ENCODE measurements at places on chromosomes 6 and 20.

DNA sequence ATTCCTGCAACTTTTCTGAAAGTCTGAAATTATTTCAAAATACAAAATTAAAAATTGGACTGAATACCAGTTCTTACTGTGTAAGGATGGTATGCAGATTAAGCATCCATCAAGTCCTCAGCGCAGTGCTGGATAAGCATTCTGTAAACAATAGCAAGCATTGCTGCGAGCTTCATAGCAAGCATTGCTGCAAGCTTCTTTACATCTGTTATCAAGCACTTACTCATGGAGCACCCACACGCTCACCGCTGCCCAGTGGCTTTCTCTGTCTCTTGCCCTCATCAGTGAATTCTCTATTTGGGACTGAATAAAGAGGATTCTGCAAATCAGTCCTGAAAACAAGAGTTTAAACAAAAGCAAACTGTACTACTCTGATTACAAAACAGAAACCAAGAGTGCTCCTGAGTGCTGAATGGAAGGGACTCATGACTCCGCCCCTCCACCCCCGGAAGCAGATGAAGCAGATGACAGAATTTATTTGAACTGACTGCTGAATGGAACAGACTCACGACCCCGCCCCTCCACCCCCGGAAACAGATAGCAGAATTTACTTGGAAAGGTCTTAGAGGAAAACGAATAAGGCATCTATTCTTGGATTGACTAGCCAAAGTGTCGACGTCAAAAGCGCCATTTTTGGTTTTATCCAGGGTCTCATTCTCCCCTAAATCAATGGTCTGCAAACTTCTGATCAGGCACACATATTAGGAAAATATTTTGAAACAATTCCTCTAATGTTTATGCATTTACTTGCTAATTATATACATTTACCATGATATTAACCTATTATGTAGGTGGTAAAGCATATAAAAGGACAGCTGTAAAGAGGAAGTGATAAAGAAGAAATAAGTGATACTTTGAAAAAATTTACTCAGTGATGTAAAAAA is 22.1 kb upstream of the EYA2 start:
- ATAC-seq, result no peak

- ATAC-seq, result no peak
Observed at GRCh38 chr6:44897316-44897715, 430.8 kb upstream of the RUNX2 start.

DNA sequence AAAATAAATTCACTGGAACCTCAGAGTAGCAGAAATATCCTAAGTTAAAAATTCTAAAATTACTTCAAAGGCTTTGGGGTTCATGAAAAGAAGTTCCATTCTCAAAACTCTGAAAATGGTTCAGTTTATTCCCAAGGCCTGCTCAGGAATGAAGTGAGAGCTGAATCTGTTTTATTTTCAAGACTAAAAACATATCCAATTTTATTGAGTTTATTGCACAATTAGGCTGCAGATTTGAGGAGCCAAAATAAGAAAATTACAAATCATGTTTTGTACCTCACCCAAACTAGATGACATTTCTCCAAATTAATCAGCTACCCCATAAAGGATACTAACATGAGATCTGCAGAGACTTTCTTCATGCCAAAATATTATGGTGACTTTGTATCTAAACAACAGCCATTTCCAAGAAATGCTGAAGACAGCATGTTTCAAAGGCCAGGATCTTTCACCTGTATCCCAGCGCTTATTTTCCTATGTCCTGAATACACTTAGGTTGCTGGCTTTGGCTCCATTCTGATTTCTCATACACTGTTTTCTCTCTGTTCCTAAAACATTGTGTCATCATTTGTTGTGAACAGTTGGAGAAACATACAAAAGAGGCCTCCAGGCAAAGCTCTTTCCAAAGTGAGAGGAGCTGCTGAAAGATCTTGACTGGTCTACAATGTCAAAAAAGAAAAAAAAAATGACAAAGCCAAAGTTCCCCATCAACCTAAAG is 85.7 kb upstream of the F13A1 start:
- no peak for ATAC-seq

GRCh38 chr6:127932708-127933107 is 31.9 kb upstream of the THEMIS start:
- no peak for ATAC-seq

DNA sequence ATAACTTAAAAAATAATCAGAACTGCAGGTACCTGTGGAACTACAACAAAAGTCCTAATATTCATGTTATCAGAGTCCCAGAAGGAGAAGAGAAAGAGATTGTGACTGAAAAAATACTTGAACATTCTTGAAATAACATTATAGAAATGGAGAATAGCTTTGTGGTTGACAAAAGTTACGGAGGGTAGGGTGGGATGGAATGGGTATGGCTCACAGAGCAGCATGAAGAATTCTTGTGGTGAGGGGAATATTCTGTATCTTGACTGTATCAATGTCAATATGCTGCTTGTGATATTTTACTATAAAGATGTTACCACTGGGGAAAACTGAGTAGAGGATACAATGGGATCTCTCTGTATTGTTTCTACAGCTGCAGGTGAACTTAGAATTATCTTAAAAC is 122.5 kb downstream of the DST start:
- ATAC-seq, result no peak

GRCh38 chr20:47735412-47736400 is 49.6 kb downstream of the SULF2 start:
- peak; percentile 49 for ATAC-seq

- ATAC-seq, result no peak
Observed at GRCh38 chr6:1832358-1832757, 222.6 kb downstream of the FOXC1 start.

GRCh38 chr6:158314737-158315136 is 2.5 kb downstream of the TULP4 start:
- no peak for ATAC-seq

DNA sequence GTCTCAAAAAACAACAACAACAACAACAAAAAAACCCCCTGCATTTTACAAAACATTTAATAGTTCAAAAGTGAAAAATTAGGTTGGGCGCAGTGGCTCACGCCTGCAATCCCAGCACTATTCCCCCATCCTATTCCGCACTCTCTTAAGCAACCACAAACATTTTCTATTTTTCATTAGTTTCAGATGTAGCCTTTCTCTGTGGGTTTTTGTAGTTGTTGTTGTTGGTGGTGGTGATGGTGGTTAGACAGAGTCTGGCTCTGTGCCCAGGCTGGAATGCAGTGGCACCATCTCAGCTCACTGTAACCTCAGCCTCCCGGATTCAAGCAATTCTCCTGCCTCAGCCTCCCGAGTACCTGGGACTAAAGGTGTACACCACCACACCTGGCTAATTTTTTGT is 6.4 kb upstream of the GMNN start:
- ATAC-seq, result no peak

DNA sequence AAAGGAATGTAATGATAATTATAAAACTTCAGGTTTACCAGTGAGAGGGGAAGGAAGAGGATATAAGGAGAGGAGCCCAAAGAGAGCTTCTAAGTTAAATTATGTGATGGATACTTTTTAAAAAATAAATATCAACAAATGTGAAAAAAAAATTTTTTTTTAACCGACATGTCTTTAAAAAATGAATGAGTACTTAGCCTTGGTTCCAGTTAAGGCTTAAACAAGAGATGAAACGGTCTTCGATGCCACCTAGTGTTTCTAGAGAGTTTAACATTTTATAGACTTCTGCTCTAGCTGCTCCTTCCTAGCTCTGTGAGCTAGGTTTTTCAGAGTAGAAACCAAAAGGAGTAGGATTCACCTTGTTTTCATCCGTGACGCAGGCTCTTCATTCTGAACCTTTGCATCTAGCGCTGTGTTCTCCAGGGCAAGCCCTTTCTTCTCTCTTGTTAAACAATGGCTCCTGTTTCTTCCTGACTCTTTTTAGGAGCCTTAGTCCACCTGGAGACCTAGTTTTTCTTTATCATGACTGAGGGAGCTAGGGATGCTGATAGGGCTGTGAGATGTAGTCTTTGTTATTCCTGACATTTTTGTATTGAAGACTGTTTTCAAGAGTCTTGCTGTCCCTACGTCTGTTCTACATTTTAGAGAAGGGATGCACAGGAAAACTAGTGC is 42.4 kb upstream of the GNRH2 start:
- ATAC-seq, result peak; percentile 78

Data from esophagus mucosa (tissue), 1 donor.